CD4-positive, alpha-beta T cell treated with Interleukin-15 for 4 hours (primary cell): ENCODE measurements at places on chromosomes 6 and 20.

- DNase-seq = no peak
These were observed 138.5 kb downstream of the ZDHHC14 start for GRCh38 chr6:157519255-157520116.

DNA sequence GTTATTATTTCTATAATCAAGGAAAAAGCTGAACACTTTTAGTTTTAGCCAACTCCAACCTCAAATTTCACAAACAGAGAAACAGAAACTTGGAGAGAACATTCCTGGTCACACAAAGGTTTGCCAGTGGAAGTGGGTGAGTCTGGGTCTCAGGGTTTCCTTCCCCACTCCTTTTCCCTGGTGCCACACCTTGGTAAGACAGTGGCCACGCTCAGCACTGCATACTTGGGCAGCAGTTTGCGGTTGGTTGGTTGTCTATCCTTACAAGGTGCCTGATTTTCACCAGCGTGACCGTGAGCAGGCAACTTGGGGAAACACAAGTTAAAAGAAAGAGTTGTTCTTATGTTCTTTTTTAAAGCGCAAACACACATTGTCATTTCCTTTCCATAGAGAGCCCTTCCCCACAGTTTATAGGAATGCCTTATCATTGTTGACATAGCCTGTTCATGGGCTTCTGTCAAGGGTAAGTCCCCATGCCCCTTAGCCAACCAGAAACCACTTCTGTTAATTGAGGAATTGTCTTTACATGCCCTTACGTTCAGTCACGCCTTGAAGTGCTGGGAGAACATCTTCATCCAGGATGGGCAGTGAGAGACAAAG lies 82.2 kb downstream of the RIN2 start:
- DNase-seq = no peak

GRCh38 chr6:144302701-144303372 lies 17.7 kb downstream of the UTRN start:
- no peak for DNase-seq

DNA sequence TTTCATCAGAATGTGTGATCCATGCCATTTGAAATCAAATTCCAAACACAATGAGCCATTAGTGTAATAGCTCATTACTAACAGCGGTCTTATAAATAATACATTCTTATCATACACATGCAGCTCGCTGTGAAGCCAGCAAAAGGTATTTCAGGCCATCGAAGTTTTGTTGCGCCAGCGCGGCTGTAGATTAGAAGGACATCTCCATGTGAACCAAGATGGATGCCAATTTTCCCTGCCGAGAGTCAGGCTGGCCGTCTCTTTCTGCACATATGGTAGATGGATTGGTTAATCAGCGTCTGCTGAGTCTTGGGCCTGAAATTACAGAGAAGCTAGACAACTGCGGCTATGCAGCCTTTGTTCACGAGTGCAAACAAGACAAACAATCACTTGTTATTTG lies 44.1 kb downstream of the CFAP61 start:
- DNase-seq = no peak

DNA sequence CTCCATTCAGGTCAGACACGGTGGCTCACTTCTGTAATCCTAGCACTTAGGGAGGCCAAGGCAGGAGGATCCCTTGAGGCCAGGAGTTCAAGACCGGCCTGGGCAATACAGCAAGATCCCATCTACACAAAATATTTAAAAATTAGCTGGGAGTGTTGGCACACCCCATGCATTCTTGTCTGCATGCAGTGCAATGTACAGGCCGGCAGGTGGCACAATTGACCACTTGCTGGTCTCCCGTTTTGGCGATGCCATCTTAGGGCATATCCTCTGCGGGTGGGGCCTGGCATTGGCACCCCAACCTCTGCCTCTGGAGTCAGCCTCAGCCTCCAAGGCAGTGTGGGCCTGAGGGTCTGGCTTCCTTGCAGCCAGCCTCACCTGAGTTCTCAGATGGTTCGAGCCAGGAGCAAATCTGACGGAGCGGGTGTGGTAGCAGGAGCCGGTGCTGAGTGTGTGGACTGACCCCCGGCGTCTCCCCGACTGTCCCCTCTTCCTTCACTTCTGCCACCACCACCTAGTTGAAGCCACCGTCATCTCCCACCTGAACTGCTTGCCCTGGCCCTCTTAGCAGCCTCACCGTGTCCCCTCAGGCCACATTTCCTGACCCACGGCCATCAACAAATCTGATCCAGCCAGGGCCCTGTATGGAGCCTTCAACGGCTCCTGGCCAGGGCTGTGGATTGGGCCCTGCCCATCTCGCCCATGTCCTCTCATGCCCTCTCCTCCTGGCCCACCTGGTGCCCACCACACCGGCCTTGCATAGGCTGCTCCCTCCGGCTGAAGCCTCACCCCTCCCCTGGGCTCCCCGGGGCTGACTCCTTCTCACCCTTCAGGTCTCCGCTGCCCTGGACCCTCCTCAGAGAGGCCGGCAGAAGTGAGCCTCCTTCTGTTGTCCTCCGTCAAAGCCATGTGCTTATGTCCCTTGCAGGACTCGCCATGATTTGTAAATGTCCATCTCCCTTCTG lies 44.0 kb downstream of the EFCAB8 start:
- DNase-seq = peak; percentile 70
